GM13976 (cell line): ENCODE measurements at places on chromosomes 3 and 15.

GRCh38 chr3:124297062-124297980 lies 305.4 kb upstream of the ROPN1 start:
- no peak for DNase-seq

- DNase-seq = no peak
These were observed 1.6 kb downstream of the RPP25 start for GRCh38 chr15:74955017-74955416.

DNA sequence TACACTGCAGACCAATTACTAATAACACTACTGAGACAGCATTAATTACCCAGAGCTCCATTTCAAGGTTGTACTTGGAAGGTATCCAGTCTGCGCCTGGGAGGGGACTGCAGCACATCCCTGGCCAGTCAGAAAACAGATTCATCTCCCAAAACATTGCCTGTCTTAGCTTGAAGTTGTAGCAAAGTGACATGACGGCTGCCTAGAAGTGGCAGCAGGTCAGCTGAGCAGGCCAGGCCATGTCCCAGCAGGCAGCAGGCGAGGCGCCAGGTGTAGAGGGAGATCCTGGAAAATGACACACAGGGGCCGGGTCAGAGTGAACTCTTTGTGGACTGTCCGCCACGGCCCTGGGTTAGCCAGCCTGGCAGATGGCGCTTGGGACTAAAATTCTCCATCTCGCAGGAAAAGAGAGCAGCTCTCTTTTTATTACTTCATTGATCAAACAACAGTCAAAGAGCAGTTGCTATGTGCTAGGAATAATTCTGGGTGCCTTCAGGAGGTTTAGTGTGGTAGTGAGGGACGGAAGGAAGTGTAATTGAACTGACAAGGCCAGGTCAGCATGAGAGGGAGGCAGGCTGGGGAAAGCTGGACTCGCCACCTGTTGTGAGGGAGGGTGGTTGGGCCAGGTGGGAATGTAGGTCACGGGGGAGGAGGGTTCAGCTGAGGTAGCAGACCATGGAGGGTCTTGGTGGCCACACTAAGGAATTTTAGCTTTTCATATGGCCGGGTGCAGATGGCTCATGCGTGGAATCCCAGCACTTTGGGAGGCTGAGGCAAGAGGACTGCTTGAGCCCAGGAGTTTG lies 1.3 kb upstream of the MAP6D1 start:
- no peak for DNase-seq

DNA sequence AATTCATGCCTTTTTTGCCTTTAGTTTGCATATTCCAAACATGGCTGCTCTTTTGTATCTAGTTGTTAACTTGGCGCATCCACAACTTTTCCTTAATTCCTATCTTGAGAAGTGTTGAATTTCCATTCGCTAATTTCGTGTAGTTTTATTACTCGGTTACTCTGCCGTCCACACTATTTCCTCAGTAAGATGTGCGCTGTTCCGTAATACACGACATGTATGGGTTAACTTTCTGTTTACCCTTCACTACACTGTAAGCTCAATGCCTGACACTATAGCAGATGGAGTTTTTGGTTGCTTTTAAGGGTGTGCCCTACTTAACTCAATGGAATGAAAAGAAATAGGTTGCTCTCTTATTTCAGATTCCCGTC lies 724 bp downstream of the RPSA start:
- DNase-seq = no peak

GRCh38 chr15:69976366-69976994 lies 121.2 kb downstream of the TLE3 start:
- peak; percentile 55 for DNase-seq

- DNase-seq = no peak
These were observed 51.5 kb downstream of the TTC23 start for GRCh38 chr15:99197856-99198255.

GRCh38 chr15:41661518-41662225 lies 1.5 kb downstream of the MGA start:
- DNase-seq = peak; percentile 71

DNA sequence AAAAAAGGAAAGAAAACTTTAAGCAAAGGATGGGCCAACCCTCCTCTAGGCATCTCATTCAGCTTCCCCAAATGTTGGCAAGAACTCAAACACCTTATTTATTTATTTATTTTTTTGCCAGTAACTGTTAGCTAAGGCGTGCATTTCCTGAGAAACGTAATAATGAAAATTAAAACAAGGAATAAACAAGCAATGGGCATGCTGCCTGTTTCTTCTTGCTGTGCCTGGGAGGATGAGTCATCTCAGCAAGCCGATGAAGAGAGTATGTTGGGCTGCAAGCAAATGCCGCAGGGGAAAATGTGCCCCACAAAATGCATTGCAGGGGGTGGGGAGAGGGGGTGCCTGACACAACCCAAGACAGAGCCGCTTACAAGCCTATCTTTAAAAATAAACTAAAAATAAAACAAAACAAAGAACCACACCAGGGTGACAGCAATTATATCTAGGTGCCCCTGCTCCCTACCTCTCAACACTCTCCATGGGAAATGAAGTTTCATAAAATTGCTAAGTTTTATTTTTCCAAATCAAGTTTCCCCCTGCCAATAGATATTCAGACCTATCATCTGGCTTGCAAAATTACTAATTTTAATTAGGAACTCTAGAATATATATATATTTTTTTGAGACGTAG lies 40.3 kb downstream of the EIF4E3 start:
- DNase-seq = no peak

- DNase-seq = no peak
These were observed 275.5 kb downstream of the FAM43A start for GRCh38 chr3:194961149-194961548.

DNA sequence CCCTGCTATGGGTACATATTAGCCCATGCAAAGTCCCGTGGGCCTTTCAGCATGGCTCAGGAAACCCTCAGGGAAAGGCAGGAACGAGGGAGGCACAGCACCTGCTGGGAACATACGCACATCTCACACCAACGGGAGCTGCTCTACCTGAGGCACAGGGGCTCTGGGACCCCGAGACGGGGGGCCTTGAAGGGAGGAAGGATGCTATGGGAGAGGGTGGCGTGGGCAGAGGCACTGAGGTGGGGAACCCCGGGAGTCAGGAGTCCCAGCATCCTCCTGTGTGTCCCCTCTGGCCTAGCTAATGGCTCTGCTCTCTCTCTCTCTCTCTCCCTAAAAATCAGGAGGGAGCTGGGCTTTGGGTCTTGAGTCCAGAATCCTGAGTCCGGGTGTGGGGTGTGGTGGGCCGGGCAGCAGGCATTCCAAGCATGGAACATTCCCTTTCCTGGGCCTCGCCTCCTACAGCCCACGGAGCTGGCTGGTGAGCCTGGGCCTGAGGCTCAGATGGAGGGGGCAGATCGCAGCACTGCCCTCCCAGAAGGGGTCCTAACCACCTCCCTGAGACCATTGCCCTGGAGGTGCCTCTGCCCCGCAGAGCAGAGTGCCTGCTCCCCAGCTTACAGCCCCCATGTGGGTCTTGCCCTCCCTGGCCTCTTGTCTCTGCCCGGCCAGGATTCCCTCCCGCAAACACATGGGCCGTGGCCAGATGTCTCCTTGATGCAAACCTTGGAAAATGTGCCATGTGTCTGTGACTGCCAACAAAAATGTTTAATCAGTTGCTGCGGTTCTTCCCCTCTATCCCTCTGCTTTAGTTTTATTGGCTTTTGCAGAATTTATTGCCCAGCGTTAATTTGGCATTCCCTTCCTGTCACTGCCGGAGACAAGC lies 101.6 kb downstream of the TMEM266 start:
- no peak for DNase-seq

- DNase-seq = no peak
These were observed 36.4 kb upstream of the BOC start for GRCh38 chr3:113174801-113175485.

GRCh38 chr3:21330293-21330692 lies 420.7 kb downstream of the ZNF385D start:
- peak; percentile 38 for DNase-seq

- DNase-seq = no peak
These were observed 40.8 kb upstream of the FILIP1L start for GRCh38 chr3:100155128-100155527.

GRCh38 chr3:59510576-59510975 lies 460.8 kb upstream of the CFAP20DC start:
- DNase-seq = no peak

DNA sequence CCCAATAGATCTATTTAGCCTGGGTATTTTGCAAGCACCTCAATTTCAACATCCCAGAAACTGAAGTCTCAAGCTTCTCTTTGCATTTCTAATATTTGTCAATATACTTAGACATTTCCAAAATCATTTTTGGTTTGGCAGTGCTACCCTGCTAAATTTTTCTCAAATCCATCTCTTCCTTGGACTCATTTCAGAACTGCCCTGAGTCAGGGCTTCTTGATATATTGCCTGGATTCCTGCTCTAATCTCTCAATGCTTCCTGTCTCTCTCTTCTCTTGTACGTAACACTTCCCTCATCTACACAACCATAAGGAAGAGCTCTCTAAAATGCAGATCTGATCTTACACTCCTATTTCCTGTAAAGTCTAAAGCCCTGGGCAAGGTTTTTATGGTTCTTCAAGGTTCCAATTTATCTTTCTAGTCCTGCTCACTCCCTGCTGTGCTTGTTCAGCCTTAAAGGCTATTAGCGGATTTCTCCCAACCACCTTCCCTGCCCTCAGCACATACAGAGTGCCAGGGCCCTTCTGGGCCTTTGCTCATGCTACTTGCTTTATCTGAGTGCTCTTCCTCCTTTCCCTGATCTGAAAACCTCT lies 53.0 kb upstream of the MME start:
- no peak for DNase-seq

DNA sequence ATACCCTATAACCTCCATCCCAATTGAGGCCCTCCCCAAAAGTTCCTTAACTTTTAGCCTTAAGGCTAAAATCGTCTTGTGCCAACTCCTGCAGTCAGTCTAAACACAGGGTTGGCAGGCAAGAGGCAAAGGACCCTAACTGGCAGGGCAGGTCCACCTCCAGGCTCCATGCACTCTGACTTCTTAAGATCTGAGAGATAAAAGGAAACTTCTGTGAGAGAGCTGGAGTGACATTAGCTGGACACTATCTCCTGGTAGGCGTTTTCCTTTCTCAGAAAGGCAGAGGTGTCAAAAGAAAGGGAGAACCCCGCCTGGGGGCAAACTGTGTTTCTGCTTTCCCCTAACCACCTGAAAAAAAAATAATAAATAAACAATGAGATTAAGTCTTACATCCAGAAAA lies 3.6 kb downstream of the CHSY1 start:
- no peak for DNase-seq

DNA sequence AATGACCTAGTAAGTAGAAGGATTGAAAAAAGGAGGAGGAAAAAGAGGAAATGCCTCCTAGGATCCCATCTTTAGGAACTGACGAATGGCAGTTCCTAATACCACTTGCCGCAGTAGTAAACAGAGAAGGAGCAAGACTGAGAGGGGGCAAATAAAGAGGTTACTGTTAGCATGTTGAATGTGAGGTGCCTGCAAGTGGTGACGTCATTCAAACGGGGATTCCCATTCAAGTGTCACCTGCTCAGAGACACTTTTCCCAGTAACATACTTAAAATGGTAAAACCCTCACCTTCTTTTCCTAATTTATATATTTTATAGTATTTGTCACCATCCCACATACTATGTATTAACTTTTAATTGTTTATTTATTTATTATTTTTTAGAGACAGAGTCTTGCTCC lies 178.9 kb downstream of the IL5RA start:
- DNase-seq = no peak

- no peak for DNase-seq
These were observed 127.1 kb upstream of the RBMS3 start for GRCh38 chr3:29153811-29154210.

- DNase-seq = no peak
These were observed 31.7 kb downstream of the ATP2B2 start for GRCh38 chr3:10473581-10474274.

DNA sequence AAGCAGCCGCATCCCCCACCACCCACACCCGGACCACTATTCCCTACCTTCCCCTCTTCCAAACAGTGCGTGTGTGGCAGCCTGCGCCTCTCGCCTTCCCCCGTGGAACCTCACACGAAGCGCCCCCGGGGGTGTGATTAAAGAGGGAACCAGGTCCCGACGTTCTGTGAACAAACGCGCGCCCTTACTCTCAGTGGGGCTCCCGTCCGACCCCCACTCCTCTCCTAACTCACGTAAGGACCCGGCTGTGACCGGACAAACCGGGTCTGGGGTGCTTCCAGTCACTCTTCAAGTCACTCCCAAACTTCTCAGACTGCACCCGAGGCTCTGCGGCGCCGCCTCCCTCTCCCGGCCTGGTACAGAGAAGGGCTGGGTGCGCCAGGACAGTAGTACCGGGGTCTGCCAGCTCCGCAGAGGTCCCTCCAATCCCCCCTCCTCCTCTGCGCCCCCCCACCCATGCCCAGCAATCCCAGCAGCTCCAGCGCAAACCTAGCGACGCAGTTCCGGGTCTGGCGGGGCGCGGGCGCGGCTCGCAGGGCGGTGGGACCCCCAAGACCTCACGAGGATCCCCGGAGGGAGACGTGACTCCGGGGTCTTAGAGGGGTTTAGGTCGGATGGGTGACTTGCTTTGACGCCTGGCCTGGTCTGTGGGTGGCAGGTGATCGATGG lies 574 bp downstream of the DUOXA1 start:
- no peak for DNase-seq

DNA sequence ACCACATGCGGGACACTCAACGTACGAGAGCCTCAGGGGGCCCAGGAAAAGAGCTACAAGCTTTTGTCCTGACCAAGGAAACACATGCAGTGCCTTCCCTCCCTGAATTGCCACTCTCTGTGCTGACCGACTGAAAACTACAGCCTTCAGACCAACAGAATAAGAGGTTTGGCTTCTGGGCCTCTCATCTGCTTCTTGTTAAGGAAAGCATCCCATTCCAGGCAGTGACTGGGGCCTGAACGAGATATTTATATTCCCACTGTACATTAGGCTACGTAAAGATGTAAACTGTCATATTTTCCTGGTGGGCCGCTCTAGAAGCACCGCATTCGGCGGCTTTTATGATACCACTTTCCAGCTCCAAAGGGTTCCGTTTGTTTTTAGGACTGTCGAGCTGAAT lies 208.9 kb upstream of the TPM1 start:
- DNase-seq = no peak

- no peak for DNase-seq
These were observed 29.2 kb downstream of the PLOD2 start for GRCh38 chr3:146131616-146132410.

- peak; percentile 81 for DNase-seq
These were observed at the start of gene SPINT1 for GRCh38 chr15:40843885-40844695. Gene SPINT1 (plus strand): TSS chr15:40844048. CDS start chr15:40844555, 507 bp downstream.

GRCh38 chr15:63030101-63030551 lies 12.4 kb upstream of the TPM1 start:
- no peak for DNase-seq

GRCh38 chr15:36325206-36325605 lies 254.2 kb upstream of the CDIN1 start:
- DNase-seq = no peak

DNA sequence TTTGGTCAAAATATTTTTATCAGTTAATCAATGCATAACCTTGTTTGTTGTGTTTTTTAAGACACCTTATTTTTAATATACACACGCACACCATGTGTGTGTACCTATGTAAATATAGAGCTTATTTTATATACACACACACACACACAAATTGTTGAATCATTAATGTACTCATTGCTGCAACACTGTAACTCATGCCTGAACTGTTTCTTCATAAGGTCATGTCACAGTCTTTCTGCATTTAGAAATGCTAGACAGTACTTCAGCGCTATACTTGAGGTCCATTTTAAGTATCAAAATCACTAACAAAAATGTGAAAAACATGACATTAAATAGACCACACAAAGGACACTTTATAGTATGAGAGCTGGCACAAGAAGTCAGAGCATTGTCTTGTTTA lies 589.4 kb downstream of the SI start:
- no peak for DNase-seq
